Kidney tubule cell (primary cell): ENCODE measurements at places on chromosomes 2 and 18.

- no peak for DNase-seq
These were observed 736.6 kb upstream of the HS6ST1 start for GRCh38 chr2:129055242-129055641.

DNA sequence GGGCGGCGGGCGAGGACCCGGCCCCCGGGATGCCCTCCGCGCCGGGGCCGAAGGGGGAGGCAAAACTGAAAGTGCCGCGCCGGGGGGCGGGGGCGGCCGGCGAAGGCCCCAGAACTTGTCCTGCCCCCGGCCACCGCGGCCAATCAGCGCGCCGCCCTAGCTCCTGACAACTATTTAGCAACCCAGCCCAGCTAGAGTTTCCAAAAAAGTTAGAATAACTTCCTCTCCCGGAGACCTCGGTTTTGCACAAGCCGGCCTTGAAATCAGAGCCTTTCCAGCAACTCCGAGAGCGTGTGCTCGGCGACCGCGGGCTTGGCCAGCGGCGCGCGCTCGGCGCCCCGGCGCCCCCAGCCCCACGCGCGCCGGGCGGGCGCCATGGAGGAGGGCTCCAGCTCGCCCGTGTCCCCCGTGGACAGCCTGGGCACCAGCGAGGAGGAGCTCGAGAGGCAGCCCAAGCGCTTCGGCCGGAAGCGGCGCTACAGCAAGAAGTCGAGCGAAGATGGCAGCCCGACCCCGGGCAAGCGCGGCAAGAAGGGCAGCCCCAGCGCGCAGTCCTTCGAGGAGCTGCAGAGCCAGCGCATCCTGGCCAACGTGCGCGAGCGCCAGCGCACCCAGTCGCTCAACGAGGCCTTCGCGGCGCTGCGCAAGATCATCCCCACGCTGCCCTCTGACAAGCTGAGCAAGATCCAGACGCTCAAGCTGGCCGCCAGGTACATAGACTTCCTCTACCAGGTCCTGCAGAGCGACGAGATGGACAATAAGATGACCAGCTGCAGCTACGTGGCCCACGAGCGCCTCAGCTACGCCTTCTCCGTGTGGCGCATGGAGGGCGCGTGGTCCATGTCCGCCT lies at the start of gene TWIST2:
TSS of gene TWIST2 (plus strand) at position 245 of the 850 bp plus-strand sequence. CDS start at position 376, 131 bp downstream.
- peak; percentile 12 for DNase-seq

GRCh38 chr18:61722247-61722646 lies 170.6 kb downstream of the RNF152 start:
- DNase-seq = no peak

DNA sequence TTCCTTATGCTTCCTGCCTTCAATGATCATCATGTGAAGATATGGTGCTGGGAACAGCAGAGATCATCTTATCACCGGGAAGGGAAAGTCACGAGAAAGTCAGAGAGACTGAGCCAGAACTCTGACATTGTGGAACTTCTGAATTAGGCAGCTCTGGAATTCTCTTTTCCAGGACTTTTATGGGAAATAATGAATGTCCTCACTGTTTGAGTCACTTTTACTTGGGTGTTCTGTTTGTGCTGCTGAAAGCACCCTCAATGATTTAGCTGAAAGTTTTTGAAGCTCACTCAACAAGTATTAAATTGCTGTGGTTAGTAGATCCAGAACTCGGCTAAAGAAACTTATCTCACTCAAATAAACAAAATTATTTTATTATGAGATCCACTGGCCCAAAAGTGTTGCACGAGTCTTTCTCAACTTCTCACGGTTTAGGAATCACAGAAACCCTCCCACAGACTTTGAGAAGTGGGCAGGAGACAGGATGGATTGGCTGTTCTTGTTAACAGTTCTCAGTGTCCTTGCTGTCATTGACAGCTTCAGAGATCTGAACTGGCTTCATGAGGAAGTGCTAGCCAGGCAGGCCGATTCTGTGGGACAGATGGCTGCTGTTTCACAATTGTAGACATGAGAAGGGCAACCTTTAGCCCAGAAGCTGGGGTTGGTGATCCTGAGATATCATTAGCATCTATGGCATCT lies 26.4 kb upstream of the ATRAID start:
- no peak for DNase-seq

GRCh38 chr2:33131111-33131510 lies 184.4 kb downstream of the LTBP1 start:
- peak; percentile 55 for DNase-seq

- peak; percentile 97 for DNase-seq
These were observed at the start of gene TSN for GRCh38 chr2:121755237-121756111. Gene TSN (plus strand): TSS chr2:121755651. CDS start chr2:121755780, 129 bp downstream.

GRCh38 chr2:41966920-41967319 lies 80.9 kb upstream of the PKDCC start:
- no peak for DNase-seq

GRCh38 chr2:235498946-235499812 lies 5.3 kb downstream of the AGAP1 start:
- DNase-seq = peak; percentile 26

DNA sequence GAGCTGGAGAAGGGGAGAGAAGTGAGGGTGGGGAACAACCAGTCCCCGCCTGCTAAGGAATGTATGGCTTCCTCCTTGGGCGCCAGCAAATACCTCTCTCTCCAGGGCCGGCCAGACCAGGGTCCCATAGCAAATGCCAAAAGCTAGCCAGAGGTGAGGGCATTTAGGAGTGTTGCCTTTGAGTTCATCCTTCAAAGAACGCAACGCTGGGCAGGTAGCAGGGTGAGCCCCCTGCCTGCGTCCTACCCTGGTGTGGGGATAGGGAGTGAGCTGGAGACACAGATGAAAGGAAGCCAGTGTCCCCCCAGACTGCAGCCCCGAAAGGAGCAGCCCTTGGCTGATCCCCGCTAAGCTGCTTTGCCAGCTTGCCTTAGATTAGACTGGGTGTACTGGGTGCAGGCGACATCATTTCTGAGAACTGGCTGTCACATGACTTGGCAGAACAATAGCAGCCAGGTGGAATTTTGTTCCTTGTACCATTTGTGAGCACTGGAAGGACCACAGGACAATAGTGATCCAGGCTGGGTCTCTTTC lies 40.4 kb downstream of the KLHL29 start:
- no peak for DNase-seq

DNA sequence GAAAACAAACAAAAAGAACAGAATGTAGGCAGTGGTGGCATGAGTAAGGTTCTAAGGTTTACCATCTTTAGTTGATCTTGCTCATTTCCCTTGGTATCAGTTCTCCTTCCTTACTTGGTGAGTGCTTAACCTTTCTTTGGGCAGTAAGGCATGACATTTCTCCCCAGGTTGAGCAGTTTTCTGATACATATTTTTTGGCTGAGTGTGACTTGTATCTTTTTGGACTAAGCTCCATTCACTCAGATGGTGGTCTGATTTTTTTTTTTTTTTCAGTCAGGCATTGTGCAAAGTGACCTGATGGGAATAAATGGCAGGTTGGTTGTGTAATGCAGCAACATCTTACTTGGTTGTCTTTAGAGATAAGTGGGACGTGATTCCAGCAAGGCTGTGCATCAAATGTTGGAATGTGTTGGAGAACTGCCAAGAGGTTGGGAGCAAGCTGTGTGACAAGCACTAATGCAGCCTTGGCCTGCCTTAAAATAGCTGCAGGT lies 15.1 kb downstream of the SPTBN1 start:
- peak; percentile 93 for DNase-seq

DNA sequence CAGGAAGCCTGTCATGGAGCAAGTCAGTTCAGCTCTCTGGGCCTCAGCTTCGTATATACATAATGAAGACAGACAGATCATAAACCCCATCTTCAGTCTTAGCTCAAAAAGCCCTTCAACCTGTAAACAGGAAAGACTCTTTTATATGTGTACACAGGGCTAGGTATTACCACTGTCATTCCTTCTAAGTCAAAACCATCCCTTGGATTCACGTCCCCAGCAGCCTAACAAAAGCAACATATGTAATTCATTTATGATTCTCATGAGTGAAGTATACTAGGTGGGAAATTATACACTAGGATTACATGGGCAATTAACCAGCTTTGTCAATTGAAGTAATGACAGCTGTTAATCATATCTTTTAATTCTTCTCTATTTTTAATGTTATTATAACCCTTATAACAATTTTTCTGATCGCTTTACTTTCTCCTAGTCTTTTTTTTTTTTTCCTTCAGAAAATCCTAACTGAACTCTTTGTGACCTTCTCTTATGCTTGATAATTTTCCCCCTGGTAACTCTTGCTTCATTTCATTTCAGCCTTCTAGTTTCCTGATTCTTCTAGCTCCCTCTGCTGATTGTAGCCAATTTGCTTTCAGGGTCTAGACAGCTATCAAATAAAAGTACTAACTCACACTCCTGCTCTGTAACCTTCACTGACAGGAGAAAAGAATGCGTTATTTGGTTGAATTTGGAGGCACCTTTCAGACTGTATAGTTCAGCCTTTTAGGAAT lies 99.7 kb downstream of the RBM43 start:
- peak; percentile 6 for DNase-seq

DNA sequence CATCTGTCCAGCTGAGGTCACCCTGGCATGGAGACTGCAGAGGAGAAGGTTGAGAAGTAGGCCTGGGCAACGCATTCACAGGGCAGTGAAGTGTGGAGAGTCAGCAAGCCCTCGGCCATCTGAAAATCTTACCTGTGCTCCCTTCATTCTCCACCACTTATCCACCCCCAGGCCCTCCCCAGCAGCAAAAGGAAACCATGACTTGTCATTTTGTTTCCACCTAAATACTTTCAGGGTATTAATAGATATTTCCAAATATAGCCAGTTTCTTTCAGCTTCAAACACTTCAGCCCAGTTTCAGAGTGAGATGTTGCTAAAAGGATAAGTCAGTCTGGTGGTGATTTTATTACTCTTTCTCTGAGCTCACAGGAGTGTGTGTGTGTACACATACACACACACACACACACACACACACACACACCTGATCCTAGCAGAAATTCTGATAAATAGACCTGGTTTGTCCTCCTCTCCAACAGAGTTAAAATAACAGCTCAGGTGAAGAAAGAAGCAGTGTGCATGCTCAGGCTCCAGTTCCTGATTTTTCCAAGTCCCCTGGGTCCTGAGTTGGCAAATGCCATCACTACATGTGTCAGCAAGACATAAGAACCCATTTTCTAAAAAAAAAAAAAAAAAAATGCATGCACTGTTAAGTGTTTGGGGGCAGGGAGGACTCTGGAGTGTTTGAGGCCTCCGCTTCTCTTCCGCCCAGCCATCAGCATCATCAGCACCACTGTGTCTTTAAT lies 82.8 kb downstream of the LOXHD1 start:
- DNase-seq = no peak

- DNase-seq = no peak
These were observed 53.6 kb upstream of the CAB39 start for GRCh38 chr2:230658877-230659652.

GRCh38 chr2:158879229-158879903 lies 84.2 kb downstream of the DAPL1 start:
- DNase-seq = no peak

- no peak for DNase-seq
These were observed 240.4 kb downstream of the HAUS1 start for GRCh38 chr18:46344416-46345180.

DNA sequence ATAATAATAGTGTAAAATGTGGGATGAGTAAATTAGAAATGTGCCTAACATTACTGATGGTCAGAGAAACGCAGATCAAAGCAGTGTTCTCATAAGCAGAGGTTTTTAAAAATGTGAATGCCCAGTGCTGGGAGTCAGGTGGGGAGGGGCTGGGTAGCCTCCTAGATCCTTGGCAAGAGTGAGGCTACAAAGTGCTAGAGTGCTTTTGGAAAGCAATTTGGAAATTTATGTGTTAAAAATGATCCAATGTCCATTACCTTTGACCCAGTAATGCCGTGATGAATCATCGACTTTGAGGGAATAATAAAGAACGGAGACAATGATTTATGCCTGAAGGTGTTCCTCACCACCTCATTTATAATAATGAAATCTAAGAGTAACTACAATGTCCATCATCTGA lies 44.9 kb upstream of the TWIST2 start:
- no peak for DNase-seq

DNA sequence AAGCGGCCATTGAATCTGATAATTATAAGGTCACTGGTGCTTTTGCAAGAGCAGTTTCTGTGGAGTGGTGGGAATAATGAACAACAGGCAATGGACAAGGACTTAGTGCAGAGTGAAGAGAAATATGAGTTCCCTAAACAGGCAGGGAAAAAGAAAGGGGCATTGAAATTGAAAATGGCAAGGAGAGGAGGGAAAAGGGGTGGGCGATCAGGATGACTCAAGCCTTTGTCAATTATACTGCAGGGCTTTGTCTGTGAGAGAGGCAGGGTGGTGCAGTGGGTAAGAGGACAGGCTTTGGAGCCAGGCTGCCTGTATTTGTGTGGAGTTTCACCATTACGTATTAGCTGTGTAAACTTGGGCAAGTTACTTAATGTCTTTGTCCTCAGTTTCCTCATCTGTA lies 29.5 kb upstream of the PAIP2B start:
- DNase-seq = no peak

GRCh38 chr2:26556309-26557243 lies 78.7 kb upstream of the OTOF start:
- no peak for DNase-seq

DNA sequence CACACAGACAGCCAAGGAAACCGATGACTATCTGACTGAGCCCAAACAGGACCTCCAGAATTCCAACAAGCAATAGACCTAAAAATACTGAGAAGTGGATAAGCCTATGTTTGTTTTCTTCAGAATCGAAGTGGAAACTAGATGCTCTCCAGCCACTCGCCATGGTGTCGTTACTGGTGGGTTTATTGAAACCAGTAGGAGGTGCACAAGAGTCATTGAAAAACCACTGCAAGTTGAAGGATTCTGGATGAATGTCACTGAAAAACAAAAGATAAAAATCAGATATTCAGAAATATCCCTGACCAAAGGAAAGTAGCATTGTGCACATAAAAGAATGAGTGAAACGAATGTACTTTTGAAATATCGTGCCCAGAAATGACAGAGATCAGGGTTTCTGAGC lies 15.3 kb downstream of the TM4SF20 start:
- DNase-seq = no peak

DNA sequence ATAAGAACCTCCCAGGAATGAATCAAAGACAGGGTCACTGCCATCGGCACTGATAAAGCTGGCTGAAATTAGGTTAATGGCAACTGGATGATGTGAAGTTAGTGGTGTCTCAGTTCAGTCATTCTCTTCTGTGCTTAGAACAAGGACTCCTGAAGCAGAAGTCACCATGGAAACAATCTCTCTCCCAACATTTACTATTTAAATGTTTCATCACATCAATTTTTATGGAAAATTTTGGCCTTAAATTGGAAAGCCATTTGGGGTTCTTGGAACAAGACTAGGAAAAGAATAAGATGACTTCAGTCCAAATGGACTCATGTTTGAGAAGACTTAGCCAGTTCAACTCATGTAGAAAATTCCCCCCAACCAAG lies 15.5 kb upstream of the ARL5A start:
- no peak for DNase-seq
